H54 (cell line): ENCODE measurements at places on chromosomes 5 and 9.

DNA sequence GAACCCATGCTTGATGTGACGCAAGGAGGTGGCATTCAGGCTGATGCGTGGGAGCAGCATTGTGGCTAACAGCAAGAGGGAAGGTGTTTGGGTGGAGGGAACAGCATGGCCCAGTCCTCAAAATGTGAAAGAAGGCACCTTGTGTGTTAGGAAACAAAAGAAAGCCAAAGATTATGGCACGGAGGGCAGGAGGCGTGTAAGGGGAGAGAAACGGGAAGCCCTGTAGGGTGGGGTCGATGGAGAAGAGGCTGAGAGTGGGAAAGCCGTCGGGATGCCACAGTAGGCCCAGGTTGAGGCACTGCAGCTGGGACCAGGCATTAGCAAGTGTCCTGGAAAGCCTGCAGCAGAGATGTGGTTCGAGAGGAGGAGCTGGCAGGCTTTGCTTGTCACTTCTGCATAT, 241.1 kb downstream of the GADD45G start:
- DNase-seq = no peak

DNA sequence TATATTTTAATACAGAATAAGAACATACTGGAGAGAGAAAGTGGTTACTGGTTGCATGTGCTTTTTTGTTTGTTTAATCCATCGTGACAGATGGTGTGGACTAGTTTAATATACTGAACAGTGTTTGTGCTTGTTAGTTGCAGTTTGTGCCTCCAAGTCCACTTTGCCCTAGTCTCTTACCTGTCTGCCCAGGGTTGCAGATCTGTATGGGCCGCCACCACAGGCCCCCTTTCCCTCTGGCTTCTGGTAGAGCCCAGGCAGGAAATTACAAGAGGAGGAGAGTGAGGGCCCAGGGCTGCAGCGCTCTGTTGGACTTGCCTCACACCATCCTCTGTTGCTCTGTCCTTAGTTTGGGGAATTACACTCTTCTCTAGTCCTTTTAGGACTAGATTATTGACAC, 166.4 kb downstream of the KDM4C start:
- no peak for DNase-seq

- no peak for DNase-seq
These were observed 828.1 kb upstream of the GRAMD2B start for GRCh38 chr5:125595095-125595494.

GRCh38 chr9:81490605-81491331, 198.6 kb downstream of the TLE1 start:
- DNase-seq = peak; percentile 57

DNA sequence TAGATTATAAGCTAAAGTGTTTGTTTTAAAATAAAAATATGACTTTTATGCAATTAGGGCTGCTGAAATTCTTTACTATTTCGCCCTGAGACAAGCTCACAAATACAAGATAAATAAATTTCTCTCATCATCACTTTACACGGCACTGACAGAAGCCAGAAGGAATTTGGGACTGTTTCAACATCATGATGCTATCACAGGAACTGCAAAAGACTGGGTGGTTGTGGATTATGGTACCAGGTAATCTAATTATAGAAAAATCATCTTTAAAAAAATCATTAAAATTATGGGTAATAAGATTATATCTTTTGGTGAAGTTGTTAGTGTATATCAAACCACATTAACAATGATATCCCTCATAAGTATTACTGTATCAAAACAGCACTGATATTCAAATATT, 95.0 kb downstream of the MAN2A1 start:
- DNase-seq = no peak

- DNase-seq = peak; percentile 69
These were observed 44.3 kb upstream of the GPR151 start for GRCh38 chr5:146560205-146560812.

- DNase-seq = no peak
These were observed 2.5 kb downstream of the SPINK7 start for GRCh38 chr5:148314731-148315130.

DNA sequence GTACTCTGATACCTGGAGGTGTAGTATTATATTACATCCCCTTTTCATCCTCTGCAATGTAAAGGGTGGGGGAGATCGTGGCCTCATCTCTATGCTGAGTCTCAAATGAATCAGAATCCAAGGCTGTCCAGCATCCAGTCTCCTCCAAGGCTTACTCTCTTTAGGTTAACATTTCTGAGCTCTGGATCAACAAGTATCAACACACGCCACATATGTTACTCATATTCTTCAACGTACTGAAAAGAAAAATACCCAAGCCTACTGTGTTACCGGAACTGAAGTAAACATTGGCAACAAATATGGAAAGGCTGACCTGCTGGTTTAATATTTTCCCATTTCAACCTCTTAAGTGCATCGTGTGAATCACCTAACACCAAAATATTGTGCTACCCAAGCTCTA, 241.8 kb downstream of the GAS1 start:
- no peak for DNase-seq

DNA sequence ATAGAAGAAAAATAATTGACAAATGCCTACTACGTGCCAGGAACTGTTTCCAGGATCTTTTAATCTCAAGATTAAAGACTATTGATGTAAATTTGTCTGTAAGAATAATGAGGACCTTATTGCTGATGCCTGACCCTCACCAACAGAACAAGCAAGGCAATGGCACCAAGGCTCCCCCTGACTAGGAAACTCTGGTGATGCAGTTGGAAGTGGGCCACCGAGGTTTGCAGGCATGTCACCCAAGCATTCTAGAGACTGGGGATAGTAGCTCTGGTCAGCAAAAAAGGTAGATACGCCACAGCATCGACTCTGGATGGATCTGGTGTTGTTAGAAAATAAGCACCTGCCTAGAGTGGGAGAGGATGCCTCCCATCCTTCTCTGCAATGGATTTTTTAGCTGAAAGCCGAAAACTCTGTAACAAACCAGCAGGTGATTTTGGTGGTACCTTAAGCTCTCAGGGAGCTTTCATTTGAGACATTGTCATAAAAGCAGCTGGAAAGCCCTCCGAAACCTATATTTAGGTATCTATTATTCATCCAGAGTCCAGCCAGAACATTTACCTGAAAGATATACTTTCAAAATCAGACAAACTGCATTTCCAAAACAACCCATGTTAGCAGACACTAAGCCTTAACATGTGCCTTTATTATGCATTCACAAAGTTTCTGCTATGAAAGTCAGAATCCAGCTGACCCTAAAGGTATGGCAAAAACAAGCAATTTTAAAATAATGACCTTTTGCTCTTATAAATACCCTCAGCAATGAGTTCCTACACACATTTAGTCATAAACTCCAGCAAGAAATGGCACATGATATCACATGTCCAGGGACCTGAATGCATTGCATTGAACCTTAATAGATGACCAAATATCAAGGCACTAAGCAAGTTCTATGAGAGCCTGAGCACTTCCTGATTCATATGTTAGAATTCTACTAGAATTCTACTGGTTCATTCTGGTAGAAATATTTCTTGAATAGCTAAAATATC, 308.4 kb downstream of the PDE4D start:
- no peak for DNase-seq

- DNase-seq = no peak
These were observed at the start of gene C5orf63 for GRCh38 chr5:127072861-127073846. TSS of gene C5orf63 (minus strand) at chr5:127073502. CDS start at chr5:127058995, 14,507 bp downstream.

GRCh38 chr9:109277451-109277850, 43.4 kb downstream of the EPB41L4B start:
- DNase-seq = no peak

- DNase-seq = no peak
These were observed 190.6 kb downstream of the FBXL7 start for GRCh38 chr5:15690611-15691010.

GRCh38 chr5:37214550-37214949, 34.6 kb downstream of the CPLANE1 start:
- no peak for DNase-seq

DNA sequence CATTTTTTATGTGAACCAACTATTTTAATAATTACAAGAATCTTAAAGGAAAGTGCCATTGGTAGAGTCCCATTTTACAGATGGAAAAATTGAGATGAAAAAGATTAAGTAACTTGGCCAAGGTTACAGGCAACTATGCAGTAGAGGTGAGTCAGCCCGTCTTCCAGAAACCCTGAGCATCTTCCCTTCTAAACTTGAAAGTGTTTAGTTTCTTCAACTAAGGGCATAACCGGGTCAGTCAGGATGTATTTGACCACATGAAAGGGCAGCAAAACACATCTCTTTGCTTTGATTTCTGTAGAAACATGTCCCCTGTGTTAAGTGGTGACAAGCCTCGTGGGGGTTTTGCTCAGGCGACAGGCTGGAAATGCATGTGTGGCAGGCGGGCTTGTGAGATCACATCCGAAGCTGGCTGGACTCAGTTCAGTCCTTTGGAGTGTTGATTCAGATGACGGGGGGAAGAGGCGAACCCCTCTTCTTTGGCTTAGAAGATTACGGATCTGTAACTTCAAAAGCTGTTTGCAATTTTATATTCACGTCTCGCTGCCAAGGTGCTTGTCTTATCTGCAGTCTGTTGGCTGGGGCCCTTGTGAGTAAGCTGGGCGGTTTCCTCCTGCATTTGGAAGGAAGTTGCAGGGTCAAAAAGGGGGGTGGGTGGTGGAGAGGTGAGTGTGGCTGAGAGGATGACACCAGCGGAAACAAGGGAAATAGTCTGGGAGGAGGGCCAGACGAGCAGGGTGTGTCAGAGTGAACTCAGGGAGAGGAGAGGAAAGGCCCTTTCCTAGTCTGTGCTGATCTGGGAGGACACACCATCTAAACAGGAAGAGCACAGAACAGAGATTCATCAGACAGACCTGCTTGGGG, 78.9 kb upstream of the RPS23 start:
- peak; percentile 79 for DNase-seq

DNA sequence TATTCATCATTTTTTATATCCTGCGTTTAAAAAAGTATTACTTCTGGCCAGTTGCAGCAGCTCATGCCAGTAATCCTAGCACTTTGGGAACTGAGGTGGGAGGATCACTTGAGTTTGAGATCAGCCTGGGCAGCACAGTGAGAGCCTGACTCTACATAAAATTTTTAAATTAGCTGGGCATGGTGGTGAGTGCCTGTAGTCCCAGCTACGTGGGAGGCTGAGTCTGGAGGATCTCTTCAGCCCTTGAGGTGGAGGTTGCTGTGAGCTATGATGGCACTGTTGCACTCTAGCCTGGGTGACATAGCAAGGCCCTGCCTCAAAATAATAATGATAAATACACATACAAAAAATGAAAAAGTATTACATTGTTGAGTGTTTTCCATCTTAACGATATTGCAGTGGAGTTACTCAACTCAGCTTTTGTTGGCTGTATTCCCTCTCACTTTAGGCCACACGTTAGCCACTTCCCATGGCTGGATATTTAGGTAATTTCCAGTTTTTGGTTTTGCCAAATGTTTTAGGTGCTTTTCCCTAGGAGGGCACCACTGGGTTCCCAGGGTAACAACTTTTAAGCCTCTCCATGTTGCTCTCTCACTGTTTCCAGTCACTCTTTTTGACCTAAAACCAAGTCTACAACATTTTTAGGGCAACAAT, 20.6 kb downstream of the SHB start:
- DNase-seq = no peak

DNA sequence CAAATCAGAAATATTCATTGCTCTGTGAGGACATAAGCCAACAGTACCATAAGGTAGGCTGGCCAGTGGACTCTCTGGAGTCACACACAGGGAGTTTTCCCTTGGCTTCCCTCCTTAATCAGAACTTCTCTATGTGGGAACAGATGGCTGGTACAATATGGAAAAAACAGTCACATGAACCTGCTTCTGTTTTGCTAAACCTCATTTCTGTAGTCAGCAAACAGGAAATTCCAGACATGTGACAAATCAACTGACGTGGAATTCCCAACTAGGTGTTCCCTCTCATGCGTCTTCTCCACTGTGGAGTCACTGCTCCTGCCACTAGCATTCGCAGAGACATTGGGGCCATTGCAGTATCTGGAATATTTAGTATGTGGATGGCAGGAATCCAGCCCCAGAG, 617.6 kb downstream of the KIF4B start:
- peak; percentile 4 for DNase-seq

DNA sequence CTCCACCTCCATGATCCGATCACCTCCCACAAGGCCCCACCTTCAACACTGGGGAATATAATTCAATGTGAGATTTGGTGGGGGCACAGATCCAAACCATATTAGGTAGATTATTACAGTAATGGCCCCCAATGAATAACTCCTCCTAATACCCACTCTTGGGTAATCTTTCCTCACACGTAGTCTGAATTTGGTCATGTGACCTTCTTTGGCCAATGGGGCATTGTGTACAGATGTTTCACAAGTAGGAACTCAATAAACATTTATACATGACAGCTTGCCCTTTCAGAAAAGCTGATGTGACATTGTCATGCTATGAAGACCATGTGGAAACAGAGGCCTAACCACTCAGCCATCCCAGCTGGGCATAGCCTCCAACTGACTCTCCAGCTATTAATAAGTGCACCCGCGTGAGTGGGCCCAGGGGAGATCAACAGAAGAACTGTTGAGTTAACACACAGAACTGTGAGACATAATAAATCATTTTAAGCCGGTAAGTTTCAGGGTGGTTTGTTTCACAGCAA, 10.6 kb downstream of the GPR150 start:
- DNase-seq = no peak

DNA sequence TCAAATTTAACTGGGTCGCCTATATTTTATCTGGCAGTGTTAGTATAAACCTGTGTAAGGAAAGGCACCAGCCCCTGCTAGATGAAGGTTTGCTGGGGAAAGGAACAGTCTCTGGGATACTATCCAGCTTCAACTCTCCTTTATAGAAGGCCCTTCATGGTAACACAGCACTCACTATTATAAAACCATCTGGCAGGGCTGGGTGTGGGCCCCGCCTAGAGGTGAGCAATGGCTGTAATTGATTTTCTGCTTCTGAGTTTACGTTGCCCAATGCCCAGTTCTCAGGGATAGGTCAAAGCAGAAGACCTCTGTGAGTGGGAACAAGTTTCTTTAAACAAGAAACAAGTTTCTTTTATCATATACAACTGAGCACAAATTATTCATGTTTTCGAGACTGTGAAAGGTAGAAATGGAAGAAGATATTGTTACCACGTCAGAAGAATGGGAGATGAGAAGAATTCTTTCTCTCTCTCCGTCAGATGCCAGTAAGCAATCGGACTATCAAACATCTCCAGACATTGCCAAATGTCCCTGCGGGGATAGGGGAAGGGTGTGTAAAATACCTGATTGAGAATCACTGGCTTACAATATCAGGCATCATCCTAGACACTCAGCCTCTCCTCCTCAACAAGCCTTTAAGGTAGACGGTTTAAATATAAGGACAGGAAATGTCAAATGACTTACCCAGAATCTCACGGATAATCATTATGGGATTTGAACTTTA, 205.9 kb downstream of the PDZD2 start:
- no peak for DNase-seq

DNA sequence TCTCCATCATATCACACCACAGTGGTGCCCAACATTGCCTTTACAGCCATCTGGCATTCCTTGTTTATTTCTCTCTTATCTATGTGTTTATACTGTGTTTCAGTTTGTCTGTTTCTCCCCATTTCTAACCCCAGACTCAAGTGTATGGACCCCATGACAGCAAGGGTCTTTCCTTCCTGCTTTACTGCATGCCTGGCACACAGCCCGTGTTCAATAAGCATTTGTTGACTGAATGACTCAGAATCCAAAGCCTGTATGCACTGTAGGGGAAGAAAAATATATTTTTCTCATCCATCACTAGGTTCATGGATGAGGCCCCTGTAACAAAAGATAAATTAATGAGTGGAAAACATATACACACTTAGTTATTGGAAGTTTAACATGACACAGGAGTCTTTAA, 190.8 kb upstream of the SEMA6A start:
- no peak for DNase-seq
